ENCODE measurements at places on chromosomes 12 and 14.

GRCh38 chr12:124616394-124617221, 49.2 kb upstream of the NCOR2 start:
- no peak for DNase-seq

- no peak for DNase-seq
These were observed 2.1 kb upstream of the GPR132 start for GRCh38 chr14:105067140-105067968.

- no peak for DNase-seq
These were observed 763.9 kb downstream of the NRXN3 start for GRCh38 chr14:78933948-78934524.

DNA sequence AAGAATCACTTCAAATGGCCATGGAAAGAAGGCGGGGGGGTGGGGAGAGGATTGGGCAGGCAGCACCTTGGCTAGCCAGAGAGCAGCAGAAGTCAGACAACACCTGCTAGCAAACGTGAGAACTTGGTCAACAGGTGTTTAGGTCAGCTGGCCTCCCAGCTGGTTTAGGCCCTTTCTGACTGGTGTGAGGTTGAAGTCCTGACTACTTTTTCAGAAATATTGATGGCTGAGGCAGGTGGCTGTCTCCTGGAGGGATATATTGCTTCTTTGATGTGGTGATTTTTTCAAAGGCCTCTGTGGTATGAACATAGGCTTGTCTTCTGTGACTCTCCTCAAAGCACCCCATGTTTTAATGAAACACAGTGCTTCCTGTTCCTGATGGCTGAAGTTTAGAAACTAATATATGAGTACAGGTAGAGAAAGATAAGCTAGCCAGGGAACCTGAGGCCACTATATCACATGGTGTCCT, 238.2 kb upstream of the SSTR1 start:
- no peak for DNase-seq

DNA sequence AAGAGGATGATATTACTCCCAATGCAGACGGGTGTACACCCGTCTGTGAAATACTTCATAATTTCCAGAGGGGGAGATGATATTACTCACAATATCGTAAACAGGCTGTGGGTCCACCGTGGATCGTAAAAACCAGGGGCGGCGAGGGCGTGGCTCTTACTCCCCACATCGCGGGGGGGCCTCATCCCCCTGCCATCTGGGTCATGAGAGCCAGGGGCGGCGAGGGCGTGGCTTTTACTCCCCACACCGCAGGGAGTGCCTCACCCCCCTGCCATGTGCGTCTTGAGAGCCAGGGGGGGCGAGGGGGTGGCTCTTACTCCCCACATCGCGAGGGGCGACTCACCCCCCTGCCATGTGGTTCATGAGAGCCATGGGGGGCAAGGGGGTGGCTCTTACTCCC, 86.2 kb upstream of the GNG2 start:
- no peak for DNase-seq

- no peak for DNase-seq
These were observed 63.2 kb upstream of the RFX4 start for GRCh38 chr12:106519607-106520021.

- no peak for DNase-seq
These were observed 12.6 kb downstream of the SLC8B1 start for GRCh38 chr12:113322343-113322742.

- DNase-seq: no peak
These were observed 68.7 kb upstream of the MED13L start for GRCh38 chr12:116346222-116346621.

- no peak for DNase-seq
These were observed 112.6 kb downstream of the CRADD start for GRCh38 chr12:93789767-93790166.

DNA sequence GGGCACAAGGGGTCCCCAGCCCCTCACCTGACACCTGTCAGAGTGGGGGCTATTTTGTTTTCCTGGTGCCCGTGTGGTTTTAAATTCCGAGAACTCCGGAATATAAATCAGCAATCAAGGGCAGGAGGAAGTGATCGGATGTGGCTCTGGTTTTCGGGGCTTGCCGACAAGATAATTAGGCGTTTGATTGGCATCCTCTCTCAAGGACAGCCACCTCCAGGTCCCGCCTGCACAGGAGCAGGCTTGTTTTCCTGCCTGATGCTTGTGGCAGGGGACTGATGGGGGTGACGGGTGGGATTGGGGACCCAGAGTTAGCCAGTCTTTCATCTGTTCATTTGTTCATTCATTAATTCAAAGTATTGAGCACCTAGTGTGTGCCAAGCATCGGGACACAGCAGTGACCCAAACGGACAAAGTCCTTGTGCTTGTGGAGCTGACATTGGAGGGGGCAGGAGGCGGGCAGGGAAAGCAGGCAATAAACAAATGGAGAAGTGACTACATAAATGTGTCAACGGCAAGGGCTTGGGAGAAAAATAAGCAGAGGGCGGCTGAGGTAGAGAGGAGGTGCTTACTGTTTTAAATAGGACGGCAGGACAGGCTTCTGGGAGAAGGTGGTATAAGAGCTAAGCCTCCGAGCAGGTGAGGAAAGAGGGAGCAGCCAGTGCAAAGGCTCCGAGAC, 166.5 kb downstream of the PHETA1 start:
- no peak for DNase-seq

- no peak for DNase-seq
These were observed 281.2 kb downstream of the RGS6 start for GRCh38 chr14:72213424-72213823.

DNA sequence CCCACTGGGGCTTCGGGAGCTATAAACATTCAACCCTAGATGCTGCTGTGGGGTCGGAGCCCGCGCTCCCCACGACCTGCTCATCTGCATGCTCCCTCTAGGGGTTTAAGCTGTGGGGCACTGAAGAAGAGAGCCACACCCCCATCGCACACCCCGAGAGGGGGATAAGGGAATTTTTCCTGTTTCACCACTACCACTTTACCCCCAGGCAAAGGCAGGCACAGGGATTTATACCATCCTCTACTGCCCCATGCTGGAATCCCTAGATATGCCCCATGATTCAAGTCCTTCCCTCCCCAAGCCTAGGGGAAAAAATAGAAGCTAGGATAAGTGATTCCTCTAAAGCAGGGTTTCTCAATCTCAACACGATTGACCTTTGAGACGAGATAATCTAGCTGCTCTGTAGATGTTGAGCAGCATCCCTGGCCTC, 59.9 kb upstream of the CCDC60 start:
- DNase-seq: no peak

DNA sequence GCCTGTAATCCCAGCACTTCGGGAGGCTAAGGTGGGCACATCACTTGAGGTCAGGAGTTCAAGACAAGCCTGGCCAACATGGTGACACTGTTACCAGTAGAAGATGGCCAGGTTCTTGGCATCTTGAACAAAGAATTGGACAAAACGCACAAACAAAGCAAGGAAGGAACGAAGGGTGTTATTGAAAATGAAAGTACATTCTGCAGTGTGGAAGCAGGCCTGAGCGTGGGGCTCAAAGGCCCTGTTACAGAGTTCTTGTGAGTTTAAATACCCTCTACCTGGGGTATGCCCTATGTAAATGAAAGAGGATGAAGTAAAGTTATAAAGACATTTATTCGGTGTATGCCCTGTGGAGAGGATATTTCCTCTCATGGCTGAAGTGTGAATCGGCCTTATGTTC, 20.8 kb upstream of the CDK17 start:
- DNase-seq: no peak

DNA sequence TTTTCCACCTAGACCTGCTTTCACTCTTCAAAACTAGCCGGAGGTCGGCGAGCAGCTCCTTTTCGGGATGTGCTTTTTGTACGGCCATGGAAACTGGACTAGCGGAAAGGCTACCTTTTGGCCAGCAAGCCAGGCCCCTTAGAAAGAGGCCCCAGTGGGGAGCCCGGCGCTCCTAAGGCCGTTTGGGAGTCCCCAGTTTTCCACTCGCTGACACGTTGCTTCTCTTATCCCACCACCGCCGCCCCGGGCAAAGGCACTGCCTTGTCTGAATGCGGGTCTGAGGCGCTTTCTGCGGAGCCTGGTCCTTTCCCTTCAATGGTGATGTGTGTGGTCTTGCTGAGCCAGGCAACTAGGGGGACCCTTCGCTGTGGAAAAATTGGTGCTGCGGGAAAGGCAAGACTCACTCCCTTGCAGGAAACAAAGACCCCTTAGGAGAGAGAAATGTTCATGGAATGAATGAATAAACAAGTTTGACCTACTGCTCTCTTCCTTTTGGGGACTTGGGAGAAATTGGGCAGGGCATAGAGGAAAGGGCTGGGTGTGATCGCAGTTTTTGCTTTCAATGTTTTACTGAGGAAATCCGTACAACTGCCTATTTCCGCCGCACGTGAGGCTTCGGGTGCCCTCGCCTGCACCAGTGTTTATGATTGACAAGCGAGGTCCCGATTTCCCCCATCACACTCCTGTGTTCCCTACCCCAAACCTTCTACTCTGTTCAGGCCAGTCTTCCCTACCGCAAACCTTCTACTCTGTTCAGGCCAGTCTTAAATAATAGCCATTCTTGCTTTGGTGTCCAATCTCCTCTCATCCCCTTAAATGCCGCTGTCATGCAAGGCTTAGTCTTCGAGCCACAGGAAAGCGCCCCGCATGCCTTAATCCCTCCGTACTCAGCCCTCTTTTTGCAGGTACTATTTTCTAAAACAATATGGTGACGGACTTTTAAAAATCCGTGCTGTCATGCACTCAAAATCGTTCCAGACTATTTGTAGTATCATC, 1.0 kb upstream of the SLC38A2 start:
- no peak for DNase-seq

DNA sequence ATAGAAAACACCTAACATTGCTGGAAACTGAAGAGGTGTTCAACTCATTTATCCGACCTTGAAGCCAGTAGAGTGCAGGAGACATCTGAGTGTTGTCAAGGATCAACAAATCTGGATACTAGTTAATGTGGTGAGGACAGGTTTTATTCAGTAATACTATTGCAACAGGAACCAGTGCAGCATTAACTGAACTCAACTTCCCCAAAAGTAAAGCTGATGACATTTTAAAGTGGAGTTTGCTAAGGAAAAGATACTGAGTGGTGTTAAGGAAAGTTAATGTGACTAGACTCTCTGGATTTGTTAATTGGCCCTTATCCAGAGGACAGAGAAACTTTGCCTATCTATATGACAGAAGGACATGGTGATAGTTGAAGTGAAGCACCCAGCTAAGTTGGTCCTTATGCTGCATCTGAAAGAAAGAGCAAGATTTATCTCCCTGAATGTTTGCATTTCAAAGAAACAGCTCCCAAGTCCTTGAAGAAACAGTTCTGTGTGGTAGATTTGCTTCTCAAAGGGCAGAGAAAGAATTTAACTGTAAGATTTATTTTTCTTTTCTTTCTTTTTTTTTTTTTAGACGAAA, 1.2 kb upstream of the CLEC7A start:
- DNase-seq: no peak

DNA sequence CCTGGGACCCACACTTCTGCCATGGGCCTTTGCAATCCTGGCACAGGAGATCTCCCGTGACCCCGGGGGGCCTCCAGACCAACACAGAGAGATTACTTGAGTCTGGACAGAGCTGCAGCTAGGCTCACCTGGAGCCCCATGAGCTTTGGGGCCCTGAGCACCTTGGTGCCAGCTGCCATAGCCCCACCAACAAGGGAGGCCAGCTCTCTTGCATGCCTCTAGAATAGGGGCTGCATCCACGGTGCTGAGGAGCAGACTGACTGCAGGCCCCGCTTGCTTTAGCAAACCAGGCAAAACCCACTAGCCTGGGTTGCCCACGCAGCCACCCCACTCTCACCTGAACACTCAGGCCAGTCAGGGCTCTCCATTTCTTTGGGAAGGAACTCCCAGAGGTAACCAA, 3.7 kb upstream of the OR4N2 start:
- DNase-seq: no peak

DNA sequence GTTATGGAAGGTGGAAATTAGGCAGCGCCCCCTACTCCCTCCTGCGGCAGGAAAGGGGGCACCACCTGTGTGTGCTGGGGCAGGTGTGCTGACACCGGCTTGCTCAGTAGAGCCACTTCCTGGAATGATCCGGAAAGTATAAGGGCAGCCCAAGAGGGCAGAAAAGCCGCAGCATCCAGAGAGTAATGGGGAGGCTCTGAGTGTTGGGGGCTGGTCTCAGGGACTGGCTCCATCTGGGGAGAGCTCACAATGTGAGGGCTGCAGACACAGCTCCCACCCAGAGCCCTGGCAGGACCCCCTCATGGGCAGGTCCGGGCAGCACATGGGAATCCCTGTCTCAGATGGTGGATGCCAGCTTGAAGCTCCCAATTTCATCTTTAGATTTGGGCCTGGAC, 187.6 kb upstream of the C14orf180 start:
- no peak for DNase-seq

GRCh38 chr14:39593377-39593776, 161.1 kb upstream of the FBXO33 start:
- no peak for DNase-seq

GRCh38 chr12:27870939-27871338, 90.9 kb upstream of the MANSC4 start:
- DNase-seq: no peak

- no peak for DNase-seq
These were observed 96.6 kb downstream of the RIMBP2 start for GRCh38 chr12:130619385-130620001.

- DNase-seq: no peak
These were observed 830 bp upstream of the MIS18BP1 start for GRCh38 chr14:45253754-45254310.

GRCh38 chr14:99612071-99612737, 8.2 kb upstream of the CCDC85C start:
- DNase-seq: no peak

DNA sequence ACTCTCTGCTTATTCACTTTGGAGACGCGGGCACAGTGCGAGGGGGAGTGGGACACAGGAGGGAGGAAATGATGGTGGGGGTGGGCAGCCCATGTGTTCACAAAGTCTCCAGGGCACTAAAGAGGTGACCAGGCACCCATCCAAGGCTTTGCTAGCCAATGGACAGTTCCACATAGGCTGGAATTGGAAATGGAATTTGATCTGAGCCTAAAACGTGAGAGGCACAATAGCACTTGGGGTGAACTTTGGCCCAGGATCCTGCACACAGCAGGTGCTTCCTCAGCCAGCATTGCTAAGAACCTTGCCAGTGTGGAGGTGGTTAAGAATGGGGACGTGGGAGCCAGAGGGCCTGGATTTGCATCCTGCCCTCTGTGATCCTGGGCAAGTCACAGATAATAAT, 193.8 kb downstream of the CHST11 start:
- DNase-seq: no peak

- DNase-seq: no peak
These were observed 13.9 kb upstream of the UBC start for GRCh38 chr12:124928095-124928911.

DNA sequence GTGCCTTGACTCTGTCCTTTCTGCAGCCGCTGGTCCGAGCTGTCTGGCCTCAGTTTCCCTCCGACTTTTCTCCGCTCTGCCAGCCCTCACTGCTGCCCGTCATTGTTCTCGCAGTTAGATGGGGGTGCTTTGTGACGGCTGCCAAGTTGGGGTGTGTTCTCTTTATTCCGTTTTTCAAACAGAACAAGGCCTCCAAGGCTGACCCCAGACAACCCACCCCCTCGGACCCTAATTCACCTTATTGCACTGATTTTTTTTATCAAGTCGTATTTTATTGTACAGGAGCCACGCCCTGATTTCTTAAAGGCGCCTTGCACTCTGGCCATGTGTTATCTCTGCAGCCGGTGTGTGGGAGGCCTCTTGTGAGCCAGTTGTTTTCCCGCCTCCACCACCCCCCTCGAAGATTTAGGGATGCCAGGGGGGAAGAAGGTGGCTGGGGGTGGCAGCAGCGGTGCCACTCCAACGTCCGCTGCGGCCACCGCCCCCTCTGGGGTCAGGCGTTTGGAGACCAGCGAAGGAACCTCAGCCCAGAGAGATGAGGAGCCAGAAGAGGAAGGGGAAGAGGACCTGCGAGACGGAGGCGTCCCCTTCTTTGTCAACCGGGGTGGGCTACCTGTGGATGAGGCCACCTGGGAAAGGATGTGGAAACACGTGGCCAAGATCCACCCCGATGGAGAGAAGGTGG, 1.3 kb downstream of the VASH1 start:
- no peak for DNase-seq
